NCI-H510A treated with DMSO at 0.1 percent for 48 hours (cell line): ENCODE measurements at places on chromosomes 5 and 9.

DNA sequence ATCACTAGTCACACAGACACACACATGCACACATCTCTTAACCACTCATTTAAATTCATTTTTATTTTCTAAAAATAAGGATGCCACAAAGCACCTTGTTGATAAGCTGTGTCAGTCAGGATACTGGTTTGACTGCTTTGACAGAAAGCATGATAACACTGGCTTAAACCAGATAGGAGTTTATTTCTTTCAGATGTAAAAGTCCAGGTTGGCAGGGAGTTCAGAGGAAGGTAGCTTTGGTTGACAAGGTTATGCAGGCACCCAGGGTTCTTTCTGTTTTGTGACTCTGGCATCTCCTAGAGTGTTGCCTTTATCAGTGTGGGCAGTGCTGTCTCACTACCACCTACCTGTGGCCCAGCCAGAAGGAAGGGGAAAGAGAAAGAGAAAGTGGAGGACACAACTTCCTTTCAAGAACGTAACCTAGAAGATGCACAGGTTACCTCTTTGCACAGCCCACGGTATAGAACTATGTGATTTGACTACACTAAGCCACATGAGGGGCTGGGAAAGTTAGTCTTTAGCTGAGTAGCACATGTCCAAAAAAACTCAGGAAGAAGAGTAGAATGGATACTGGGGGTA is 334.7 kb downstream of the OSTF1 start:
- no peak for DNase-seq

GRCh38 chr9:93116072-93116961 is 17.7 kb downstream of the NINJ1 start:
- DNase-seq, result no peak

GRCh38 chr9:3281399-3281798 is 244.4 kb downstream of the RFX3 start:
- no peak for DNase-seq

DNA sequence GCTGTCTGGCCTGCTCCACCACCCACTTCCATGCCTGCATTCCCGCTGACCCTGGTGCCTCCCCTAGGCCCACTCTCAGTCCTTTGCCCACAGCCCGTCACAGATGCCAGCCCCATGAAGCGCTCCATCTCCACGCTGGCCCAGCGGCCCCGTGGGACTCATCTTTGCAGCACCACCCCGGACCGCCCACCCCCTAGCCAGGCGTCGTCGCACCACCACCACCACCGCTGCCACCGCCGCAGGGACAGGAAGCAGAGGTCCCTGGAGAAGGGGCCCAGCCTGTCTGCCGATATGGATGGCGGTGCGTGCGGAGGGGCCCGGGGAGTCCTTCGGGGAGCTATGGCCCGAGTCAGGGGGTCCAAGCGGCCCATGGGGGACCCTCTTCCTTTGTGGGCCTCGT is 242.5 kb downstream of the CACNA1B start:
- no peak for DNase-seq

- DNase-seq, result no peak
These were observed 564.8 kb upstream of the CLINT1 start for GRCh38 chr5:158423623-158424200.
